ENCODE measurements at places on chromosomes 5 and 9.

DNA sequence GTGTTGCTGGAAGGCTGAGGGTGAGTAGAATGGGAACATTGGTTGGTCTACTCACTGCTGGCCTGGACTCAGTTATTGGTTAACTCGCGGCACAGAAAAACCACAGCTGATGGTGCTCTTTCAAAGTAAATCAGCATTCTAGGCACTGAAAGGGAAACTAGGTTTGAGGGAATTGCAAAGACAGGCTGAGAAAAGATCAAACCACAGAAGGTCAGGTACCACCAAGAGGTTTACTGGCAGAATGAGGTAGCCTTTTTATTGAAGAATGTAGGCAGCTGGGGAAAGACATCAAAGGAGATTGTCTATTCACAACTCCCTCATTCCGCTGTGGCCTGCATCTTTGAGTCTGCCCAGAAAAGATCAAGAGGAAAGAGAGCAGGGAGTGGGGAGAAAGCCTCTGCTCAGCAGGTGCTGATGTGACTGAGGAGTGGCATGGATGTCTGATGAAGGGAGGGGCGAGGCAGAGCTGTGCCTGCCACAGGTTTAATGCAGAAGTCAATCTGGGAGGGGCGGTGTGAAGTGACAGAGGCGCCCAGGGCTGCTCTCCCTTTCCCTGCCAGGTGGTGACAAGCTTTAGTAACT lies 255.5 kb downstream of the MAN2A1 start:
- DNase-seq, result no peak

DNA sequence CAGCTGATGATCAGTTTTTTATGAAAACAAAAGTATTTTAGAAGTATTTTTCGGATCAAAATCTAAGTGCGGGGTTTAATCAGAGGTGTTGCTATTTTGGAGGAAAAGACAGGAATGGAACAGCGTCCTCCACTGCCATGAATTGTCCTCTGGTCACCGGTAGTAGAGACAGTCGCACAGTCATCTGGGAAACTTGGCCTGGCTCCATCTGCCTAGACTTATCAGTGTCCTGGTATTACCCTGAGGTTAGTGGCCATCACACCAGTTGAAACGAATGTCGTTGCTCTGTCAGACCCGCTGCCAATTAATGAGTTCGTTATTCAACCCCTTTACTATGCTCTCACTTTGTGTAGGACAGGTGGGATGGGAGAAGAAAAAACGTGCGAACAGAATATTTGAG lies 8.2 kb downstream of the TLX3 start:
- no peak for DNase-seq

DNA sequence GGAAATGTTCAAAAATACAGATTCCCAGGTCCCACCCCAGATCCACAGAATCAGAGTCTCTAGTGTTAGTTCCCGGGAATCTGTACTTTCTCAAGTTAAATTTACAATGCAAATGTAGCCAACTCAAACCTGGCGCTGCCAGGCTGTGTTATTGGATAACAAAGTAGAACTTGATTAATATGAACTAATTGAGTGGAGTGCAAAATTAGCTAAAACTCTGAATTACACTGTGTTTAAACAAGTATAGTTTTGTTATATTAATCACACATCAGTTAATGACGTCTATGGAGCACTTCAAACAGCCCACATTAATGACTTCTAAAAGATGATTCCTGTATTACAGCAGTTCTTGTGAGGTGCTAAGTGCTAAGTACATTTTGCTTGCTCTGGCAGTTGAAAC lies 32.4 kb upstream of the CYFIP2 start:
- no peak for DNase-seq

DNA sequence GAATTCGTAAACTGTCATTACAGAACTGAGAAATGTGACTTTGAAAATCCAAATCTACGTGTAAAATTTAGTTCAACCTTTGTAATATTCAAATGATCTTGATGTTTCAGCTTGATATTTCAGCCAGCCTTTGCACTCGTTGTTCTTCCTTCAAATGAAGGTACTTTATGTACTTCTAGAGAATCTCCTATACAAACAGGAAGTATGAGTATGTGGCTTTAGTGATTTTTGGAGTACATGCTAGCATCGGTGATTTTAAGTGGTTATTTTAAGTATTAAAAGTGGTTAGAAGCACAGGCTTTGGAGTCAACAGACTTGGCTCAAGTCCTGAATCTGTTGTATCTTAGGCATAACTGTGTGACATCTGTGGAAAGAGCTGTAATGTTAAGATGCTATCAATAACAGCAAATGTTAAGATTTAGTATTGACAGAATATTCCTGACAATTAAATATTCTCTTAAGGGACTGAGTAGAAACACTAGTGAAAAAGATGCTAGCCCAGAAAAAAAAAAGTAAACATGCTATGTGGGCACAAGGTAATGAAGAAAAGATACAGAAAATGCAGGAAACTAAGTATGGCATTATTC lies 398.0 kb downstream of the ADGRV1 start:
- DNase-seq, result no peak

DNA sequence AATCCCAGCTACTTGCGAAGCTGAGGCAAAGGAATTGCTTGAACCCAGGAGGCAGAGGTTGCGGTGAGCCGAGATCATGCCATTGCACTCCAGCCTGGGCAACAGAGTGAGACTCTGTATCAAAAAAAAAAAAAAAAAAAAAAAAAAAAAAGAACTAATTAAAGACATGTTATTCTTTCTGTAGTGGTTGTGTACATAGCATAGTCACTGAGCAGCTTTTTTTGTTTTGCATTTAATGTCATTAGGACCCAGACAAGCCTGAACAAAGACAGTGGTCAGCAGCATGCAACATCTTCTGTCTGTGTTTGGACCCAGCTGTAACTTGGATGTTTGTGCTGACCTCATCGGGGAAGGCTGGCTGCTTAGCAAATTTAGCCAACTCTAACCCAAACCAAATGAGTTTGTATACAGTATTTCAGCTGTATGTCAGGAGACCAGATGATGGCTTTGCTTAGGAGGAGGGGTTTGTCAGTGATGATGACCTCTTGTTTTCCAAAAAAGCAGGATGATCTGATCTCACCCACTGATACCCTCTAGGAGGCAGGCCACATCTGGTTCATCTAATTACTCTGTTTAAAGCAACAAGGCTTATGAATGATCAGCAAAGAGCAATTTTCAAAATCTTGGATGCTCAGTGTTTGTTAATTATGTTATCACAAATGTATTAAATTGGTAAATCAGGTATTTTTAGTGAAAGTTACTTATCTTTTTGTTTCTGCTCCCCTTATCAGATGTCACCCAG lies 39.5 kb downstream of the SNCAIP start:
- no peak for DNase-seq

GRCh38 chr5:93705896-93706295 lies 35.5 kb downstream of the POU5F2 start:
- no peak for DNase-seq

DNA sequence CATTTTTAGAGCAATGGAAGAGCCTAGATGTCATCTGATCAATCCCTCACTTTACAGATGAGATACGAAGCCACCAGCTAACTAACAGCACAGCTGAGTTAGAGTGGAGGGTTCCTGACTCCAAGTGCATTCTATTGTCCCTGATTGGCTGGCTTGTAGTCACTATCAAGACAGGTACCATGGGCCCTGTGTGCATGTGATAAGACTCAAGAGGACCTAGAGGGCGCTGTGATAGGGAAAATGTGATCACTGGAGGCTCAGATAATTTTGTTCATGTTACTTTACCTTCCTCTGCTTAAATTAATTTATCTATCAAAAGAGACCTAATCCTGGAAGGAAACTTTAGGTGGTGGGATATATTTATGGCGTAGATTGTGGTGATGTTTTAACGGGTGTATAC lies 19.5 kb upstream of the SNAPC3 start:
- no peak for DNase-seq

- DNase-seq, result no peak
These were observed 101.7 kb downstream of the CDH18 start for GRCh38 chr5:19886123-19886917.

DNA sequence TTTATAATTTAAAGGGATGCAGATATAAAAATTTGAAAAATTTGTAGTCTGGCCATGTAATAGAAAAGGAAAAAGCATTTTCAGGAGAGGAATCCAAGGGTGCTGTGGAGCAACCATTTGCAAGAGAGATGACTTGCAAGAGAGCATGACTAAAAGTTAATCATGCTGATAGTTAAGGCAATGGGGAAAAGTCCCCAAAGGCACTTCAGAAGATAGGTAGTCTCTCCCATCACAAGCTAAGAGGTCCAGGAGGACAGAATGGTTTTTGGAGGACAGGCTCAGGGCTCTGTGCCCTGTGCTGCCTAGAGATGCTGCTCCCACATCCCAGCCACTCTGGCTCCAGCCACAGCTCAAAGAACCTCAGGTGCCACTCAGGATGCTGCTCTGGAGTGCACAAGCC lies 38.8 kb downstream of the DNAJB5 start:
- no peak for DNase-seq

DNA sequence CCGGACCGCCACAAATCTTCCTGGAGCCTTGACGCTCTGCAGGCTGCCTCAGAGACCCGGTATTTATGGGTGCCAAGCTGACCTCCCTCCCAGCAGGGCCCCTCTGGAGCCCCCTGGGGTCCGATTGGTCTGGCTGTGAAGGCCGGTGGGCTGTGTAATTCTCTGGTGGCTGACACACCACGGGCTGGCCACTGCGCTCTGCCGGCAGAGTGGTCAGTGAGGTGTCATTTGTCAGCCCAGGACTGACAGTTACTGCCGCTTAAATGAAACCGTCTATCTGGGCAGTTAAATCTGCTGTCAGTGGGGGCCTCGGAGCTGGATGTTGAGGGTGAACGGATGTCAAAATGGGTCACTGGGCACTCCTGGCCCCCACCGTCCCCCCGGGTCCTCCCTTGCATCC lies 10.7 kb downstream of the NR5A1 start:
- DNase-seq, result no peak
